Left cardiac atrium (tissue), 4 donors: ENCODE measurements at places on chromosomes 2 and 18. TPM values are rescaled to one million over a fixed set of nuclear protein-coding genes. Genes with fewer than 3 reads are reported as not detected.

DNA sequence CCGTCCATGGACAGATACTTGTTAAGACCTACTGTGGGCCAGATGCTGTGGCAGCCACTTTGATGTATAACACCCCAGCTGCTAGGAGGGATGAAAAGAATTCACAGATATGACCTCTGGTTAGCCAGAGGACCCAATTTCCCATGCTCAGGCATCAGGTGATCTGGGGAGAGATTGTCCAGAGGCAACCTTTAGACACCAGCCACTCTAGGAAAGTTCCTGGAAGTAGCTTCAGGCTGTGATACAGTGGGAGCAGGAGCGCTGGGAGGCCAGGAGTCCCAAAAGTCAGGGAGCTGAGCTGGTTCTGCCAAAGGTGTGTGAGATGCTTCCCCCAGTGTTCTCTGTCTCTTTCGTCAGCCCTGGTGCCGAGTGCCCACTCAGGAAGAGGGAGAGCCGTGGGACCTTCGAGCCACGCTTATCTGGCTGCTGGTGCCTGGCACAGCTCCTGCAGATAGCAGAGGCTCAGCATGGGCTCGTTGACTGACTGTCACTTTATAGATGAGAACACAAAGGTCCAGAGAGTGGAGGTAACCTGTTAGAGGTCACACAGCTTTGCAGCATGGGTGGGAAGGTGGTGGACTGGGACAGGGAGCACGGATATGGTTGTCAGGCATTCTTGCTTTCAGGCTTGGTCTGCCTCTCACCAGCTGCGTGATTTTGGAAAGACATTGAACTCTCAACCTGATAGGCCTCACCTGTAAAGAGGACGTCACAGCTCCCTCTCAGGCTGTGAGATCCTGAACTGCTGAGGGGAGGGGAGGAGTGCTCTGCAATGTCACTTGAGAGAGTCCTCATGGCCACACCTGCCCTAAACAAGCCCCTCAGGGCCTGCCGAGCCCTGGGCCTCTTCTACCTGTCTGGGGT is 7.8 kb upstream of the RALB start:
- no peak for DNase-seq

DNA sequence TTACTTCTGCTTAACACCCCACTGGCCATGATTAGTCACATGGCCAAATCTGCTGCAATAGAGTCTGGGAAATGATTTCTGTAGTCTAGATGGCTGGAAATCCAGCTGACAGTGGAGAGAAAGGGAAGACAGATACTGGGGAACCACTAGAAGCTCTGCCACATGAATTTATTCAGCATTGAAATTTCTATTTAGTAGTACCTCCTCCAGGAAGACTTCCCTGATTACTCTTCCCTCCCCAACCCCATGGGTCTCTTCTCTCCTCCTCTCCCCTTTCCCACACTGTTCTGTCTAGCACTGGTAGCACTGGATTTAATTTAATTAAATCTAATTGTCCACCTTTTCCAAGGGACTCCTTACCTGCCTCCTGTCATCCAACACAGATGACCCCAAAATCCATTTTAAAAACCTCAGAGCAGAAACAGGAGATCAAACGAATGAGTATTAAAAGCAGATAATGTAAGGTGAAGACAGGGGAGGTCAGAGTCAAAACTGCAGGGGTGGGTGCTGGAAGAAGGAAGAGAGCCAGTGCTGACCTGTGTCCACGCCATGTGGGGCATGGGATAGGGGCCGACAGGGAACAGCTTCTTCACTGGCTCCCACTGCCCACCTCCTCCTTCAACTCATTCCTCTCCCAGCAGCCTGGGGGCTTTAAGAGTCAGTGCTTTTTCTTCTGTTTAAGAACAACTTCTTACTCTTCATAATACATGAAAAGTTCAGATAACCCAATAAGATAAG is 169.2 kb upstream of the HS6ST1 start:
- DNase-seq = no peak

DNA sequence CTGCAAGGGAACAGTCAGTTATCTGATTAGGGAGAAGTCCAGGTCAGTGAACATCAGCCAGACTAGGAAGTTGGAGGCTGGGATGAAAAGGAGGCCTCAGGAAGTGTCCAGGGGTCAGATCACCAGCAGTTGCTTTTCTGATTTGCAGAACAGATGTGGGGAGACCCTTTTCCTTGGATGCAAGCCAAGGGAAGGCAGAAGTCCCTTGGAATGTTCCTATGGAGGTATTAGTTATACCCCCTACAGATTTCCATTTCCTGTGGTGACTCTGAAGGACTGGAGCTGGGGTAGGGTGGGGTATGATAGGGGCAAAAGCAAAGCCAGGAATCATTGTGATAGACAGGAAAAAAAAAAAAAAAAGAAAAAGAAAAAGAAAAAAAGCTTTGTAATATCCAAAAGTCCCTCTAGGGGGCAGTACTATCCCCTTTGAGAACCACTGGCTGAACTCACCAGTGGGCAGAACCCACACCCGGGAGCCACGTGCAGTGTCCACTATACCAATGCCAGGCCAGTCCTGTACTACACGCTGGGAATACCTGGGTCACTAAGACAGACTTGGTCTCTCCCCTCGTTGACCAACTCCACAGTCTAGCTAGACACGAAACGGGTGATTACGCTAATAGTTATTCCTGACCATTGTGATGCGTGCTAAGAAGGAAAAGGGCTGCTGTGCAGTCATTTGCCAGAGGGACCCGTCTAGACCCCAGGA is 7.4 kb downstream of the DYSF start:
- peak; percentile 49 for DNase-seq

DNA sequence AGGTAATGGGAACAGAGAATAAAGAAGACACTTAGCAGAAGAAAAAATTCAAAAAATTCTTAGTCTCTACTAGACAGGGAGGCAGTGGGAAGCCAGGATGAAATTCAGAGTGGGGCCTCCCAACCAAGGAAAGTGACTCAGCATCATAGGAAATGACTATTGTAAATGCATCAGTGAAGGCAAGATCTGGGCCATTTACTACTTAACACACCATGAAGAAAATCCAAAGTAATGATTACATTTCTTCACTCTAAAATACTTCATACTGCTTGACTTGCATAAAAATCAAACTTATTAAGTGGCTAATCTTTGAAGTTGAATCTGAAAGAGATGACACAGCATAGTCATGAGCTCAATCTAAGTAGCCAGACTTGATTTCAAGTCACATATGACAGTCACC is 405.8 kb upstream of the SLC39A10 start:
- DNase-seq = no peak

FKBP1B gene
- 4.6 TPM for total RNA-seq

DNA sequence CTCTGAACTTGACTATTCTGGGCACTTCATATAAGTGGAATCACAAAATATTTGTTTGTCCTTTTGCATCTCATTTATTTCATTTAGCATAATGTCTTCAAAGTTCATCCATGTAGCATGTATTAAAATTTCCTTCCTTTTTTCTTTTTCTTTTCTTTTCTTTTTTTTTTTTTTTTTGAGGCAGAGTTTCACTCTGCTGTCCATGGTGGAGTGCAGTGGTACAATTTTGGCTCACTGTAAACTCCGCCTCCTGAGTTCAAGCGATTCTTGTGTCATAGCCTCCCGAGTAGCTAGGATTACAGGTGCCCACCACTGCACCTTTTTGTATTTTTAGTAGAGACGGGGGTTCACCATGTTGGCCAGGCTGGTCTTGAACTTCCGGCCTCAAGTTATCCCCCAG is 11.9 kb downstream of the ATP8B1 start:
- no peak for DNase-seq

RNF125 gene
- 3.5 TPM for total RNA-seq

MYO5B gene
- total RNA-seq = 7.2 TPM

- DNase-seq = no peak
These were observed 415.3 kb upstream of the VWC2L start for GRCh38 chr2:213995400-213996105.

DNA sequence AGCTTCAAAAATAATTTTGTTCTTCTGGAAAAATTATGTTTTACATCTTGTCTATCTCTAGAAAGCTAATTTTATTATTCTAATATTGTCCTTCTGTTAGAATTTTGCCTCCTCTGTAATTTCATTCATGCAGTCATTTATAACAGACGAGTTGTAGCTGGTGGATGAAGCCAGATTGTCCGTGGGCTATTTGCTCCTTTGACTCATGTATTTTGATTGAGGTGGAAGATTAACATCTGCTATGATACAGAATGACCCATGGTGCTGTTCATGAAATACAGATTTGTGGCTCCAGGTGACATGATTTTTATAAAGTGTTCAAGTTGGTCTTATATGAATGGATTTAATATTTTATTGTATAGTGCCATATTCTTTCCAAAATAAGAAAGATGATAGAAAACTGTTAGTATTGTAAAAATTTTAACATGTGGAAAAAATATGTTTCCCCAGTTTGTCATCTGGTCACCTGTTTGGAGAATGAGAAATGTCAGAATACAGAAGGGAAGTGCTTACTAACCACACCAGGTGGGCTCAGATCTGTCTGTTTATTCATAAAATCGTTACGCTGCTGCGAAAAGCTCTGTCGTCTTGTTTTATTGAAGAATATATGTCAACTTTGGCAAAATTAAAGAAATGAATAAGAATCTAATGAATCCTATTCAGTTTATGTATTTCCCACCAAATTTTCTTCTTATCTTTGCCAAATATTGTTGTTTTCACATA is 20.4 kb upstream of the L3MBTL4 start:
- no peak for DNase-seq

DNA sequence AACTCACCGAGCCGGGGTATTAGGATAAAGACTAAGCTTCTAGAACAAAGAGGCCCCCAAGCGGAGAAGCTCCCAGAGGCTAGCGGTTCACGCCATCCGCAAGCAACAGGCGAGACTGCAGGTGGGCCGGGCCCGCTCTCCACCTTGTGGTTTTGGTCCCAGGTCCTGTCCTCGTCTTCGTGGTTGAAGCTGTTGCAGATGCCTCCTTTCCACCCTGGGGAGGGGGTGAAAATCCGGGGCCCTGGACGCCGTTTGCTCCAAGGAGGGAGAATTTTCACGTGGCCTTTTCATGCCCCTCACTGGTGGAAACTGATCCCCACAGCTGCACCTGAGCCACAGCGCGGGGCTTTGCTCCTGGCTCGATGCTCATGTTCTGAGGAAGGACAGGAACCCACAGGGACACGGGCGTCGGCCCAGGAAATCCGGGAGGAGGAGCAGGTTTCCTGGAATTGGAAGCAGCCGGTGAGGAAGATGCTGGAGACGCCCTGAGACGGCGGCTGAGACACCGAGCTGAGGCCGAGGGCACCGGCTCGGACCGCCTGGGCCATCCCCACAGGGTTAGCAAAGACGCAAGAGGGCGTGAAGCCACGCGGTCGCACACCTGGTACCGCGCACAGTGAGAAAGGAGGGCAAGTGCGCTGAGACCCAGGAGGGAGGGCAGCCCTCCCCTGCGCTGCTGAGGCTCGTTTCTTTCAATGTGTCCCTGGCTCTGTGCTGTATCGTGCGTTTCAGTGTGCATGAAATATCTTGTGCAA is 54.7 kb upstream of the SALL3 start:
- no peak for DNase-seq

SPEG gene
- total RNA-seq = 94.6 TPM

DNA sequence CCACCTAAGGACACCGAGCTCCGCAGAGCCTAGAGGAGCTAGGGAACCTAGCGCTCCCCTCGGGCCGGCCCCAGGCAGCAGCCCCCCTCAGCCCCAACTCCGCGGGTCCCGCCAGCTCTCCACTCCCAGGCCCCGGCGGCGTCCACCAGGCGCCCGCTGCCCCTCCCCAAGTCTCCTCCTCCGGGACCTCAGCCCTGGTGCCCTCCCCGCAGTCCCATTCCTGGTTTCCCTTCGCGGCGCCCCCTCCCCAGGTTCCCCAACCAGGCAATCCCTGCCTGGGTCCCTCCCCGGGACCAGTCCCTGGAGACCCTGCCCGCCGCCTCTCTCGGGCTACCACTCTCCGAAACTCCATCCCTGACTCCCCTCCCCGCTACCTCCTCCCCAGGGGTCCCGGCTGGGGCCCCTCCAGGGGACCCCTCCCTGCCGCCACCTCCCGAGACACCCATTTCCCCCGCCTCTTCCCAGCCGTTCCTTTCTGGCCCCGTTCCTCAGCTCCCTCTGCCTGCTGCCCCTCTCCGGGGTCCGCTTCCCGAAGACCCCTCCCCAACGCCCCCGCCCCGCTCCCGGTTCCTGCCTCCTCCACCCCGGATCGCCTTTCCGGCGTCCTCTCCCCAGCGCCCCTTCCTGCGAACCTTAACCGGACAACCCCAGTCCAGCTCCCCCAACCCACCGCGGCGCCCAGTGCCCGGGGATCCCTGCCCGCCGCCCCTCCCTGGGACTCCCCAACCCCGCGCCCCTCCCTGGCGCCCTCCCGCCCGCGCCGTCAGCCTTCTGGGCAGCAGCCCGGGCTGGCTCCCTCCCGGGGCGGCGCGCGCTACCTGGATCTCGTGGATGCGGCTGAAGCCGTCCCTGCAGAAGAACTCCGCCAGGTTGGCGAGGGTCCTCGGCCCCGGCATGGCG is 678 bp downstream of the CYP27C1 start:
- no peak for DNase-seq

C2orf72 gene
- 0.15 TPM for total RNA-seq

DNA sequence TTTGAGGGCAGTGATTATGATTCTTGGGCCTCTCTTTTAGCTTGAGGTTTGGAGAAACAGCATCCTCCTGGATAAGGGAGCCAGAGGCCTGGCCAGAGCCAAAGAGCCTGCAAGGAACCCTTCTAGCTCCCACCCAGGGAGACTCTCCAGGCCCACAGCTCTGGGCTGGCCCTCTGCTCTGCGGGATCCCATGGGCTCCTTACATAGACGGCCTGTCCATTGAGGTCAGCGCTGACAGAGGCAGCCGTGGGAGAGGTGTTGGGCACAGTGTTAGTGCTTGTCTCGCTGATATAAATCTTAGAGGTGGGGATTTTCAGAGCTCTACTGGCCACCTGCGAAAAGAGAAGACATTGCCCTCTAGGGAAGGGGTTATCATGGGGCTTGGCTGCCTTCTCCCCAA is 67.2 kb downstream of the XDH start:
- DNase-seq = no peak

DNA sequence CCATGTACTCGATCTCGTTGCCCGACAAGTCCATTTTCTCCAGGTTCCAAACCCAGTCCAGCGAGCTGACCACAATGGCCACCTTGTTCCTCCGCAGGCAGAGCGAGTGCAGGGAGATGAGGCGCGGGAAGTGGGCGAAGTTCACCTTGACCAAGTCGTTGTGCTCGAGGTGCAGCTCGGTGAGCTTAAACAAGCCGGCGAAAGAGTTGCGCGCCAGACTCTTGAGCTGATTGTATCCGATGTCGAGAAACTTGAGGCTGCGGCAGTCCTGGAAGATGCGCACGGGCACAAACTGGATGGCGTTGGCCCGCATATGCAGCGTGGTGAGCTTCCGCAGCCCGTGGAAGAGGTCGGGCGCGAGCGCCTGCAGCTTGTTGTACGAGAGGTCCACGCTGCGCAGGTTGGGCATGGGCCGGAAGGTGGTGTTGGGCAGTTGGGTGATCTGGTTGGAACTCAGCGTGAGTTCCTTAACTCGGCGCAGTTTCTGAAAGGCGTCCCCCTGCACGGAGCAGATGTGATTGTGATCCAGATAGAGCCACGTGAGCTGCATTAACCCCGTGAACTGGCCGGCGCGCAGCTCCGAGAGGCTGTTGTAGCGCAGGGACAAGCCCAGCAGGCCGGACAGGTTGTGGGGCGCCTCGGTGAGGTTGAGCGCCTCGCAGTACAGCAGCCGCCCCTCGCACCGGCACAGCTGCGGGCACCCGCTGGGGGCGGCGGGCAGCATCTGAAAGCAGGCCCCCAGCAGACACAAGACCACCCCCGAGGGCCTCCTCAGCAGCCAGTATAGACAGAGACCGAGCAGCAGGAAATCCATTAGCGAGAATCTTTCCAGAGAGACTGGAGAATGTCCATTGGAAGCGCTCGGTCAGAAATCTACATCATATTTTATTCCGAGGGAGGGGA is 1.3 kb downstream of the LRRTM1 start:
- peak; percentile 20 for DNase-seq

NDUFS1 gene
- 236 TPM for total RNA-seq

- no peak for DNase-seq
These were observed 151.2 kb downstream of the FMNL2 start for GRCh38 chr2:152485954-152486736.

TLX2 gene
- not detected for total RNA-seq
